ENCODE measurements at places on chromosomes 7 and 10. TPM values are rescaled to one million over a fixed set of nuclear protein-coding genes. Genes with fewer than 3 reads are reported as not detected.
A peak's percentile ranks its signal among the peaks of the same experiment; 100 is the strongest.

DNA sequence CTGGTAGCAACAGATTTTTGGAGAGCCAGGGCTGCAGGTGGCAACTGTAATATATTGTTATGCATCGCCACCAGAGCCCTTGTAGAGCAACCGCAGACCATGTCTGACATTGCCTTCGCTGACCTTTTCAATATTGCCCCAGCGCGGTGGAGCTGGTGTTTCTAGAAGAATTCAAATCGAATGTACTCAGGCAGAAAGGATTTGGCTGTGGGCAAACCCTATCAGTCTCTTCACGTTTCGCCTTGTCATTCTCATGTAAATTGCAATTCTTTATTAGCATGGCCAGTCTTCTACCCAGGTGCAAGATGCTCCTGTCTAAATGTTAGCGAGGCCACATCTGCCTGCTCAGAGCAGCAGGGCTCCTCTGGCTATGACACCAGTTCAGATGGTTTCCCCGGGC lies 490.2 kb upstream of the AUTS2 start:
- no peak for DNase-seq

DNA sequence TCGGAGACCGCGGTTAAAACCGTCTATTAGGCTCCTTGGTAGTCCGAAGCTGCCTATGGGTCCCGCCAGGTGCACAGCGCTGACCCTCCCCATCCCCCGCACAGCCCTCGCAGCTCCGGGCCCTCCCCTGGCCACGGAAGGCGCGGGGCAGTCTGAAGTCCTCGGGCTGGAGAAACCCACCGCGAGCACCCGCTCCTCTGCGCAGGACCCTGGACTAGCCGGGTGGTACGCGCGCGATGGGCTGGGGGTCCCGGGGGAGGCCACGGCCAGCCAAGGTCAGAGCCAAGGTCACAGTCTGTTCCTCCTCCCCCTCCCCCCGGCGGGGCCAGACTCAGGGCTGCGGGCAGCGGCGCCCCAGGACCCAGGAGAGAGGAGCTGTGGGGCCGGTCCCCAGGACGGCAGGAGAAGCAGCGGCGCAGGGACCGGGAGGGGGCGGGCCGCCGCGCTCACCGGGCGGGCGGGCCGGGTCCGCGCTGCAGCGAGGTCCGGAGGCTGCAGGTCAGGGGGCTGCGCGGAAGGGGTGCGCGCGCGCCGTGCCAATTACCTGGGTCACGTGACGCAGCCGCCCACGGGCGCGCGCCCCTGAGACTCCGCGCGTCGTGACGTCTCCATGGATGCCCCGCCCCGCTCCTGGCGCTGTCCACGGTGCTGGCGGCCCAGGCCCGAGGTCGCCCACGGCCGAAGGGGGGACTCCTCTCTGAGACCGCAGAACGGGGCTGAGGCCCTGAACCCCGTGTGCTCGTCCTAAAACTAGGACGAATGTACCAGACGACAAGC lies at the start of gene OGDHL:
Gene OGDHL, minus strand, starts transcription at position 535 of the 777 bp plus-strand sequence. CDS start 3,731 bp downstream, outside the sequence.
- peak; percentile 55 for DNase-seq

DNA sequence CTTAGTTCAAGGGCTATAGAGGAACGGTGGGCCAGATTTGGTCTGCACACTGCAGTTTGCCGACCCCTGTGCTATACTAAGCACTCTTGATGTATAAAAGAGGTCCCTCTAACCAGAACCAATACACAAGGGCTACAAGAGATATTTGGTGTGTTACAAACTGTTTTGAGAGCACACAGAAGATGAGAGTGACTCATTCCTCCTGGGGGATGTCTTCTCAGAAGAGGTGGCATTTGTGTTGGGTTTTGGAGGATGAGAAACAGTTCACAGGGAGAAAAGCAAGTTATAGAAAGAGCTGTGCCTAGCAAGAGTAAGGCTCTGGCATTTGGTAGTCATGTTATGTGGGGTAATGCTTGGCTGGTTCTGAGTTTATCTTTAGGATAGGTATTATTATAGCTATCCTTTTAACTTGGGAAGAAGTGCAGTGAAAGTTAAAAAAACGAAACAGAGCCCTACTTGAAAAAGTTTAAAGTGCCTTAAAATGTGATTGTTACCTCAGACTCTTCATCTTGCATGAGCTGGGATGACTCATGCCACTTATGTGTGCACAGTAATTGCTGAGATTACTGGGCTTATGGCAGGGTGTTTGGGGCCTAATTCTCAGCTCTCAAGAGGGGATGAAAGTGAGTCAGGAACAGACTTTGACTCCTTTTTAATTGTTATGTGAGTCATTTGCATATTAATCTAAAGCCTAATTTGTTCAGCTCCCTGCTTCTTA lies 160.4 kb downstream of the KIF20B start:
- peak; percentile 21 for DNase-seq

DNA sequence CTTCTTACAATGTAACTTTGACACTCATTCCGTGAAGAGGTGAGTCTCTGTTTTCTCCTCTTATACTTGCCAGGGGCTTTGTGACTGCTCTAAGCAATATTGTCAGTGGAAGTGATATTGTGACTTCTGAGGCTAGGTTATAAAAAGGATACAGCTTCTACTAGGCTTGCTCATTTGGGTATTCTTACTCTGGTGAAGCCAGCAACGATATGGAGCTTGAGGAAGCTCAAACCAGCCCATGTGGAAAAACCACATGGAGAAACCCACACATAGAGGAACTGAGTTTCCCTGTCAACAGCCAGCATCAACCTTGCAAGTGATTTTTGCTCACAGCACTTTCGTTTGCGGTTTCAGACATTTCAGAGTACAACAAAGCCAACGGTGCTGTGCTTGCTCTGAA lies 149.6 kb upstream of the SEMA3E start:
- no peak for DNase-seq

The SUN3 gene
- not detected for total RNA-seq

The ADAP1 gene
- total RNA-seq = 11.1 TPM

All from activated CD4-positive, alpha-beta memory T cell treated with anti-CD3 and anti-CD28 coated beads, Interleukin-2, amount 10 ng/mL, durations not matched to agents 7 days and 5 days (primary cell).